Hematopoietic multipotent progenitor cell treated with erythropoietin and hydrocortisone succinate and interleukin-3 and kit ligand, for 15 days (in vitro differentiated cells): ENCODE measurements at places on chromosomes 7 and 10.

- DNase-seq = no peak
Observed at GRCh38 chr7:378551-379455, 88.8 kb downstream of the FOXL3 start.

DNA sequence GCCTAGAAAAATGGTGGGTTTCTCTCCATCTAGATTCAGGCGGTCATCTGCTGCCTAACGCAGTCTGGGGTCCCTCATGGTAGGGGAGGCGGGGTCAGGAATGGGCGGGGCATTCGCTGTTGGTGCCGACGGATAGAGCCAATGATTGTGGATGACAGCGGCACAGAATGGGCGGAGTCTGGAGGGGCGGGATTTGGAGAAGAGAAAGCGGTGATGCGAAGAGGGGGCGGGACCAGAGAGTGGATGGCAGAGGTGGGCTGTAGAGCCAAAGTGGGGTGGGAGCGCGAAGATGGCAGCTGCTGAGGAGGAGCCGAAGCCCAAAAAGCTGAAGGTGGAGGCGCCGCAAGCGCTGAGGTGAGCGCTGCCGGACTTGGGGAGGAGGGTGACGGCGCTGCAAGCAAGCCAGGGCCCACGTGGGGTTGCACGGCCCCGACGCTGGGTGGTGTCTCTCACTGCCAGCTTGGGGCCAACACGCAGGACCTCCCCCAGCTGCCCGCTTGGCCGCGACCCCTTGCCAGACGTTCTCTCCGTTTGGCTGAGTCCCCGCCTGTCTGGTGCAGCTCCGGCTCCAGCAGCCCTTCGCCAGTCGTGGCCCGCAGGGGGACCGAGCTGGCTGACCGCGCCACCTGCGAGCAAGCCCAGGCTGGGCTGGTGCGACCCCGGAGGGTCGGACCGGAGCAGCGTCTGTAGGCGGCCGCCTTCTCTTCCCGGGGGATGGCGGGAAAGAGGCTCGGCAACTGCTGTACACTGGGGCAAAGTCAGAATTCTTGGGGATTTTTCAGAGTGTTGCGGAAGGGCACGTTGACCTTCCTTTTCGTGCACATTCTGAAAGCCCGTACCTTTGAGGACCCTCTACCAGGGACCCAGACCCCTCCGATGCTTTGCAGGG lies at the start of gene ADK:
Gene ADK (plus strand): TSS at position 232 of the 889 bp plus-strand sequence. CDS start 58 bp downstream, at position 290.
- DNase-seq = peak; percentile 99

GRCh38 chr7:42483886-42484285 lies 246.9 kb upstream of the GLI3 start:
- DNase-seq = no peak

DNA sequence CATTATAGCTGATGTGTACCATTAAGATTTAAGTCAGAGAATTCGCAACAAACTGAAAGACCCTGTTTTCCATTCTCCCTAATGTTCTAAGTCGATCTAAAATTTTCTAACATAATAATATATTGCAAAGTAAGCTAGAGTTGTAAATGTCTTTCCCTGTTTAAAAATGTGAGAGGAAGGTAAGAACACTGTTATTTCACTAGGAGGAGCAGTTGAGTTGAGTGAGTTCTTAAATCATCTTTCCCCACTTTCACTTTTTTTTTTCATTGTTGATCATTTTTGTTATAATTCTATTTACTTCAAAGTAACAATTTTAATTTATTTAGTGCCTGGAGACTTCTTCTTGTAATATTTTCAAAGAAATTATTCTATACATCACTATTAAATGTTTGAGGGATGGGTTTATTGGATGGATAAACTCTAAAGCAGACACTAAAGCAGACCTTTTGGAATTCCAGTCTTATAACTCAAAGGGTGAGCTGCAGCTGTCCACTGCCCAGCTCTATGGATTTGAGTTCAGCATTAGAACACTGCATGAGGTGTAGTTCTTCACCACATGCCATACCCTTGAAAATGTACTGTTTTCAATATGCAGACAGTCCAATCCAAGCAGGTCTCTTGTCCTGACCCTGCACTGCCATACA lies 181.3 kb upstream of the FZD1 start:
- DNase-seq = no peak

- DNase-seq = no peak
Observed at GRCh38 chr7:77824636-77825035, 26.1 kb downstream of the PHTF2 start.

GRCh38 chr7:155219947-155220769 lies 77.5 kb upstream of the INSIG1 start:
- DNase-seq = no peak

- DNase-seq = no peak
Observed at GRCh38 chr7:140334341-140335057, 63.8 kb downstream of the SLC37A3 start.

GRCh38 chr10:110274647-110275046 lies 30.1 kb downstream of the SMNDC1 start:
- DNase-seq = peak; percentile 24

DNA sequence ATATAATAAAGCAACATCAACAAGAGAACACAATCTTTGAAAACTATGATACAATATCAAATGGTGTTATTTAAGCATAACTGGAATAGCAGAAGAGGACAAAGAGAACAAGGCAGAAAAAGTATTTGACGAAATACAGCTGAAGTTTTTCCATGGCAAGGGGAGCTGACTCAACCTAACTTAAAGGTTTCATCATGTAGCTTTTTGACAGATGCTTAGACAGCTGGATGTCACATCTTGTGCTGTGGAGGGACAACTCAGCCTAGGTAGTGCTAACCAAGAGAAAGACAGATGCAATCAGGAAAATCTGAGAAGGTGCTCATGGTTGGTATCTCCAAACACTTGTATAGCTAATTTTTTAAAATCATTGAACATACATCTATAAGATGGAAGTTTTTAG lies 208.2 kb downstream of the TFEC start:
- no peak for DNase-seq

DNA sequence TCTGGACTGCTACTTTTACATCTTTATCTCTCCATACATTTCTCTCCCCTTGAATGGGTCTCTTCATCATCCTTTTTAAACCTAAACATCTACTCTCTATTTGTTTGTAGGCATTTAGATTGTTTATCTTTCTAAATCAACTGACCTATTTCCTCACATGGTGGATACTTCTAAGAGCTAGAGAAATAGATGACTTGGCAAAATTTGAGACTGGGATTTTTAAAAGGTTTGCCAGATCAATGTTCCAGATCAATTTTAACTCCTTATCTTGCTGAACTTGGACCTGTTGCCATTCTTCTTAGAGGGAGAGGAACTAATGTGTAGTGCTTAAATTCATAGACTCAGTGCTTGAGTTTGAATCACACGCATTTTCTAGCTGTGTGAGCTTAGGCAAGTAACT lies 144.2 kb upstream of the STEAP4 start:
- DNase-seq = no peak

DNA sequence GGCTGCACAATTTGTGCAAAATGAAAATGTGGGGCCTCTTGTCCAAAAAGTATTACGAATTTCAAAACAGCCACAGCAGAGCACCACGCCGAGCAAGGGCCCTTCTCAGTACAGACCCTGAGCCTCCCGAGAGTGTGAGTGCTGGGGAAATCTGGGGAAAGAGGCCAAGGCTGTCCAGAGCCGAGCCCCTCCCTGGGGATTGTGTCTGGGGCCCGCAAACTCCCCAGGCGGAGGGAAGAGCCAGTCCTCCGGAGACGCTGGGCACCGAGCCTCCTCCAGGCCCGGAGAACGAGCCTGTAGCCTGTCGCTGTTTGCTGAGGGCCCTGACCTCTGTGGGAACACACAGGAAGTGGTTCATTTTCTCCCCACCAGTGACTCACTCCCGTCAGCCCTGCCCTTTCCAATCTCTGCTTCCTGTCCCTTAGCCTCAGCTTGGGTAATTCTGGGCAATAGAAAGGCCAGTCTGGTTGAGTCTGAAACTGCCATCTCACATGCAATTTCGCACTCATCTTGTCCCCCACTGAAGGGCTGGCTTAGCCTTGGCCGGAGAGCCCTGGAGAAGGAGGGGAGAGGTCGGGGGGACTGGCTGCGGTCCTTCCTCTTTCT lies 19.5 kb upstream of the GNA12 start:
- peak; percentile 14 for DNase-seq

DNA sequence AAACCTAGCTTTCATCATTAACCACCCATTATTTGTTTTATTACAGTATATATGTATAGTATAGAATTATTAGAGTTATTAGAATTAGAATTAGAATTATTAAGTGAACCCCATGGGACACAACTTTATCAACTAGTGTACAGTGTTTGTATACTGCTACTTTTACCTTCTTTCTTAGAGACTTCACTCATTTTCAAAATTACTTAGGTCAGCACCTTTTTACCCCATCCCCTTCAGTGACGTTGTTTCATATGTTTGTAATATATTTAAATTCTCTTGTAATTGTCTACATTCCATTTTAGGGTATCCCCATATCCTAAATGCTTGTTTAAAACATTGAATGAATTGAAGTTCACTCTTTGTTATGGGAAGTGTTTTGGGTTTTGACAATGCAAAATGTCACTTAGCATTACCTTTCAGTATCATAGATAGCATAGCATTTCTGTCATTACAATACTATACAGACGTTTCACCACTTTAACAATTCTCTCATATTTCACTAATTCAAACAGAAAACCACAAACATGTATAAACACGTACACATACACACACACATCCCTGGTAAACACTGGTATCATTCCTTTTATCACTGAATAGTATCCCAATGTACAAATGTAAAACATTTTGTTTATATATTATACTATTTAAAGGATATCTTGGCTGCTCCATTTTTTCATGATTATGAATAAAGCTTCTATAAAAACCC lies 229.9 kb upstream of the MAGI2 start:
- DNase-seq = no peak

DNA sequence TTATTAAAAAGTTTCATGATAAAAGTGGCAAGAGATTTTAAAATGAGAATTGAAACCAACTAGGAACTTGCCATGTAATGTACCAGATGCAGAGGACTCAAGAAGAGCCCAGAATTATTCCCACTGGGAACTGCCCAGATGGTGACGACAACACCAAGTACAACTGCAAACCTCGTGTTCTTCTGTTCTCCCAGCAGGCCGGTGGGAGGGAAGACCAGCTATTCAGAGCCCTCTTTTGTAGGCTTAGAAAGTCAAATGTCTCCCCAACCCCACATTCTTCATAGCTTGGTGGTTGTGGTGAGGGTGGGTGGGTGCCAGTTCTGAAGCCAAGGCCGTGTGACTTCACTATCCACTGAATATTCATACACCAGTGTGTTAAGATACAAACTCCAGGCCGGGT lies 54.3 kb upstream of the ITGB1 start:
- DNase-seq = no peak

- no peak for DNase-seq
Observed at GRCh38 chr10:71343392-71343773, 24.3 kb downstream of the SLC29A3 start.
